ENCODE measurements at places on chromosomes 3 and 15.

- peak; percentile 57 for DNase-seq
Observed at GRCh38 chr15:69035205-69035917, 20.9 kb downstream of the NOX5 start.

DNA sequence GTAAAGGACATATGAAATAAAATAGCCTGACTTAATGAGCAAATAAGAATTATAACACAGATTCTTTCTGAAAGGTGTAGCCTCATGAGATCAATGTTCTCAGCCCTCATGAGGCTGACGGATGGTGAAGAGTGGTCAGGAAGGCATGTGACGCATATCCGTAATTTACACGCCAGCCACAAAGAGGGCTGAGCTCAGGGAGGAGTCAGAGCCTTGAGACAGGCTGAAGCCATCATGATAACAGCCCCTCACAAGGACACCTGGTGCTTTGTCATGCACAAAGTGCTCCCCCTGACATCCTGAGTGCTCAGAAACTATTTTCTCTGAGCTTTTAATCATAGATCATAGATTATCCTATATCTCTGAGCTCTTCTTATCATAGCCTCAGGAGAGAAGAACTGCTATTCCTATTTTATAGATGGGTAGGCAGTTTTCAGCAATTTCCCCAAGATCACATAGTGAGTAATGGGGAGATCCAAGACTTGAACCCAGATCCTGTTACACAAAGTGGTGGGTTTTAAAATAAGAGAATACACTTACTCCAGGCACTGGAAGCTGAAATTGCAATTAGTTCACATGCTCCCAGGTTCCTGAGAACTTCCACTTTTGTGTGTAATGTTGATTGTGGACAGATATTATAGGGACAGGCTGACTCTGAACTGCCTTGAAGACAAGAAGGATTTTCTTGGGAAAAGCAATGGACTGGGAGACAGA is 267.1 kb downstream of the RPLP1 start:
- no peak for DNase-seq

- no peak for DNase-seq
Observed at GRCh38 chr3:14237457-14237856, 58.8 kb downstream of the LSM3 start.

- no peak for DNase-seq
Observed at GRCh38 chr15:98034731-98035130, 74.2 kb downstream of the ARRDC4 start.

DNA sequence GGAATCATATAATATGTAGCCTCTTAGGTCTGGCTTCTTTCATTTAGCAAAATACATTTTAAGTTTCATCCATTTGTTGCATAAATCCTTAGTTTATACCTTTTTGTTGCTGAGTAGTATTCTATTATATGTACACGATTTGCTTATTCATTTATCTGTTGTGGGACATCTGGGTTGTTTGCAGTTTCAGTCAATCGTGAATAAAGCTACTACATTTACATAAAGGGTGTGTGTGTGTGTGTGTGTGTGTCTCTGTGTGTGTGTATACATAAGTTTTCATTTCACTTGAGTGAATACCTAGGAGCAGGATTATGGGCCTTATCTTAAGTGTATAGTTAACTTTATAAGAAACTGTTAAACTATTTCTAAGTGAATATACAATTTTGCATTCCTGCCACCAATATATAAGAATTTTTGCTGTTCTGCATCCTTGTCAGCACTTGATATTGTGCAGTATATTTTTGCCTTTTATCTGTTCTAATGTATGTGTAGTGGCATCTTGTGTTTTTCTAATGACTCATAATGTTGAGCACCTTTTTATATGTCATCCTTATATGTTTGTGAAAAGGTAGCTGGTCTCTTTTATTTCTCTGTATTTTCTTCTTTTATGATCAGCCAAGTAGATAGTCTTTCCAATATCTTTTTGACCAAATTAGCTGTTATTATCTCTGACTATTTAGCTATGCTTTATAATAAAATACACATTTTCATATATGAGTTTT is 55.0 kb downstream of the GLCE start:
- no peak for DNase-seq

- peak; percentile 60 for DNase-seq
Observed at GRCh38 chr3:62134061-62134496, 239.3 kb downstream of the FEZF2 start.

DNA sequence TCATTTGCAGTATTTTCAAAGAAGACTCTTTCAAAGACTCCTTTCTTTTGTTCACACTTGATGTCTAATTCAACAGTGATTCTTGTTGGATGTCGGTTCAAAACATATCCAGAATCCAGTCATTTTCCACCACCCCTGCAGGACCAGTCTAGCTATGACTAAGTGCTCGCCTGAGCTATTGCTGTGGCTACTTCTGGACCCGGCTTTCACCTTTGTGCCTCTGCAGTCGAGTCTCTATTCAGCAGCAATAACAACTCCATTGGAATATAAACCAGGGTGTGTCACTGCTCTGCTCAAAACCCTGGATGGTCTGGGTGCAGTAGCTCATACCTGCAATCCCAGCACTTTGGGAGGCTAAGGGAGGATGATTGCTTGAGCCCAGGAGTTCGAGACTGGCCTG is 55.0 kb downstream of the PRICKLE2 start:
- no peak for DNase-seq

DNA sequence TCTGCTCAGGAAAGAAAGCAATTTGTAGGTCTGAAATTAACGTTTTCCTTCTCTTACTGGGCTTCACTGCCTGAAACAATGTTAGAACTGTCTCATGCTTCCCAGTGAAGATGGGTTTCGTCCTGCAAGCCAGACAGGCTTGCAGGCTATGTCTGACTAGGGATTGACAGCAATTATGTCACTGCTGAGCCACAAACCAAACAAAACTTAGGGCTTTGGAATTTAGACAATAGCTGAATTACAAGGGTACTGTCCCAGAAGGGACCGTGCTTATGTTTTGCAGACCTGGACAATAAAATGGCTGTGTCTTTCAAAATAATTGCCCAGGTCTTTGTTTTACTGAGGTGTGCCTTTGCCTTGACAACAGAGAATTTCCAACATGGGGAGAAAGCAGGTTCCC is 46.3 kb upstream of the CCDC80 start:
- DNase-seq: no peak

DNA sequence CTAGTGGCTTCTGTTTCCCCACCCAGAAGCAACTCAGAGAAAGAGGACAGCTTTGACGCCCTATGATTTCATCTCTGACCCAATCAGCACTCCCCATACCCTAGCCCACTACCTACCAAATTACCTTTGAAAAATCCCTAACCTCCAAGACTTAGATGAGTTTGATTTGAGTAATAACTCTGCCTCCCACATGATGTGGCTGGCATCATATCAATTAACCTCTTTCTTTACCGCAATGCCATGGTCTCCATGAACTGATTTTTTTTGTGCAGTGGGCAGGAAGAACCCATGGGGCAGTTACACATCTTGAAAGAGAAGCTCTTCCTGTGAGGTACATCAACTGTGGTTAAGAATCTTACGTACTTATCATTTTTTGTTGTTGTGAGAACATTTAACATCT is 25.5 kb upstream of the APOD start:
- no peak for DNase-seq

DNA sequence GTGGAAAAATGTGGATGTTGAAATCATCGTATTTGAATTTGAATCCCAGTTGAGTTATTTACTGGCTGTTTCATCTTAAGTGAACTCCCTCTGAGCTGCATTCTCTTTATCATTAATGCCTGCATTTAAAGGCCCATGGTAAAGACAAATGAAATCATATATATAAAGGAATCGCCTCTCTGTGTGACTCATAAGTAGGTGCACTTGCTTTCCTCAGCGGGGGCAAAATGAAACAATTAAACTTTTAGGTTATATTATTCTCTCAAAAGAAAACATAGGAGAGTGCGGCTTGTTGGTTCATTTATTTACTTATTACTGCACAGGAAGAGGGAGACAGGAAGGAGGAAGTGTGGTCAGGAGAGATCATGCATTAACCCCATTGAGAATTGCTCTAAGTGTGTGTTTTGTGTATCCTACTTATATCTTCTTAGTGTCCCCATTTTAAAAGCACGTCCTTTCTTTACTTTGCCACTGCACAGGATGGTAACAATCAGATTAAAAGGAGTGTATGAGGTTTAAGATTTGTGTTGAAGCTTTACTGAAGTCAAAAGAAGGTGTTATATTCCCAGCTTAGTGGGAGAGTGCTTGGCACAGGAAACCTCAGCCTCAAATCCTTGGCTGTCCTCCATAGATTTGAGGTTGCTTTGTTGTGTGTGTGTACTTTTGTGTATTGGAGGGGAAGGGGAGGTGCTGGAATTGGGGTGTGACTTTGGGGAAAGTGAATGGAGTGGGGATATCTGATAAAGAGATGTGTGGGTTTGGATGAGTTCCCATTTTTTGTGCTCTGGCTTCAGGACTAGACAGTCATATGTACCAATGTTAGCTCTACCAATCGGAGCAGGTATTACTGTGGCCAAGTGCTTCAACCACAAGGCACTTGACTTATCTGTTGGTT is 595.8 kb upstream of the NR2F2 start:
- peak; percentile 89 for DNase-seq

DNA sequence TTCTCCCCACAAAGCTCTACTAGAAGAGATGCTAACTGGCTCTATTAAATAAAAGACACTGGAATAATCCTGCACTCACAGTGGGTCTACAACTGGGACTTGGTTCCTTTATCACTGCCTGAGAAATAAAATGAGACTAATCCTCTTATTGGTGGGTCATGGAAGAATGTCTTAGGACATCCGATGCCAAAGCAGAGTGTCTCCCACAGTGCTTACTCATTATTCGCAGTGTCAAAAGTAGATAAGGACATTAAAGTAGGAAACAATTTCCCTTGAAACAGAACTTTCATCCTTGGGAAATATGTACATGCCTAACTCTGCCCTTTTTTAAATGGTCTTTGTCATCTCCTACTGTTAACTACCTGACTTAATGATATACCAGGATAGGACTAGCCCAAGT is 71.5 kb downstream of the GSK3B start:
- DNase-seq: no peak

DNA sequence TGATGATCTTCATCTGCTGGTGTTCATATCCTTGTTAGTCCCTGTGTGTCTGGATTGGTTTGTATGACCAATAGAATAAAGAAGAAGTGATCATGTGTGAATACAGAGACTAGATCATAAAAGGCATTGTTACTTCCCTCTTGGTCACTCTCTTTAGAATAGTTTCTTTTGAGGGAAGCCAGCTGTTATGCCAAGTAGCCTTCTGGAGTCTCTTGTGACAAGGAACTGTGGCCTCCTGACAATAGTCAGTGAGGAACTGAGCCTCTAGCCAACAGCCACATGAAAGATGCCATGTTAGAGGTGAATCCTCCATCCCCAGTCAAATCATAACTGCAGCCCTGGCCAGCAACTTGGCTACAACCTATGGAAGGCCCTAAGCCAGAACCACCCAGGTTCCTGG is 63.0 kb upstream of the SMAD3 start:
- DNase-seq: no peak

GRCh38 chr3:126617571-126617970 is 37.4 kb downstream of the TXNRD3 start:
- DNase-seq: no peak

GRCh38 chr3:131050001-131050400 is 23.3 kb downstream of the NEK11 start:
- DNase-seq: no peak

DNA sequence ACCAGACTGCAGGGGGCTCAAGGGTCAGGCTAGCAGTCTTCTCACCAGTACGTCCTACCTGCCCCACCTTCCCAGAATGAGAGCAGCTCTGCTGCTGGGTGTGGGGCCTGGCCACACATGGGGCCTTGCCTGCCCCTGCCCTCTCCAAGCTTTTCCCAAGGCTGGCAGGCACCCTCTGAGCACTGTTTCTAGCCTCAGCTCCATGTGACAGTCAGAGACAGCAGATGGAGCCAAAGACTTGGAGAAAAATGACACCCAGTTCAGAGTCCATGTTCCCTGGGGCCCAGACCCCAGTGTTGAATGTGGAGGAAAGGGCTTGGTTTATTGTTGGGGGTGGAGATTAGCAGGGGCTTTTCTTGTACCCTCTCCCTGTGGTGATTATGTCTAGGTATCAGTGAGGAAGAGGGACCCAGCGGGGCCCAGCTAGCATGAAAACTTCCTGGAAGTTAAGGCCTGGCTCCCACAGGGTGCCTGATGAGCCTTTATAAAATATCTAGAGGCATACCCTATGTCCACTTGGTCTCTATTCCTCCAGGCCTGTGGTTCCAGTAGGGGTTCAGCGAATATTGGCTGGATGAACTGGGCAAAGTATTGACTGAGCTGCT is 153.8 kb downstream of the EEFSEC start:
- no peak for DNase-seq

GRCh38 chr3:129688271-129688895 is 81.9 kb upstream of the PLXND1 start:
- peak; percentile 79 for DNase-seq
